ENCODE measurements at places on chromosomes 7 and 10.

DNA sequence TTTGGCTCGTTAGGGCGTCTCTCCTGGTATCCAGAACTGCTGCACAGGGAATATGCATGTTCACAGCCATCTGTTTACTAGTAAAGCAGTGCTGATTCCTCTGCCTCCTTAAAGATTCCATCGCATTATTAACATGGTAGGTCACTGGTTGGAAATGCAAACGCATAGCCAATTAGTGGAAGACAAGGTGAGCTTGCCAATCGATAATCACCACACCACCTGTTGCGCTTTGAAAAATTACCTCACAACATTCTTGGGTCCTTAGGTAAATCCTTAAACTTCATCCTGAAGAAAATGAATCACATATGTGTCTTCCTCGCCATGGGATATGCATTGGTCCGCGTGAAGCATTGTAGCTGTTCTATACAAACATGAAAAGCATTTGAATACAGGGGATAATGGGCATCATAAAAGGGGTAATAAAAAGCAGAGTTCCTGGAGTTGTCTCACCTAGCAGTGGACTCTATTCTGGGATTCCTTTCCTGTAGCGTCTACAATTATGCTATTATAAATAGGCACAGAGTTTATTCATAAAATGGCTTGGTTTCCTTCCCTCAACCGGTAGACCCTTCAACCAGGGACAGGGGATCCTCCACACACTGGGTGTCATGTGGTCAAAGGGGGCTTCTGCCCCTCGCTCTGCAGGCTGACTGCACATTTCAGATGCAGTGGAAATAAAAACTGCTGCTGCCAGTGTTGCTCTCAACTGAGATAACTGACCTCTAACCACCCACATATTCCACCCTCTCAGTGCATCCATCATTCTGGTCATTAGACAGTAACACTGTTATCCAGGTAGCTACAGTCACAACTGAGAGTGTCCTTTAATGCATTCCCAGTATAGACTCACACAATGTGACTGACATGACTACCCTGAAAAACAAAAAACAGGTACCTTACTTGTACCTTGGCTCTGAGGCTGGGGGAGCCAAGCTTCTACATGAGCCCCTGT lies 389.2 kb upstream of the NFE2L3 start:
- no peak for DNase-seq

- DNase-seq: peak; percentile 46
Measured at GRCh38 chr10:113177156-113177935, 227.3 kb downstream of the TCF7L2 start.

DNA sequence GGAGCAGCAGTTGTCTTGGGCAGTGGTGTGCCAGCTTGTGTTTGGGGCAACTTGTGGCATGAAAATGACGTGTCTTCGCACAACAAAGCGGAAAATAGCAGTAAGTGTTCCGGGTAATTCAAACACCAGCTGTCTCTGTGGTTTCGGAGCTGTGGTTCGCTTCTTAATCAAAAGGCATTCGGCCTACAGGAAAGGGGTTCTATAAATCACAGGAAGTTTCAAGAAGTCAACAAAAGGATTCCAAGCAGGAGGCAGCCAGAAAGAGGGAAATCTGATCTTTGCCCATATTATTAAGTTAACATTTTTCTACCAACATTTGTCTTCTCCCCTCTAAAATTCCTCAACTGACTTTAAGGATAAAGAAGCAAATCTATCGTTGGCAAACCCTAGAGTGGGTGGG lies 353.4 kb downstream of the FGFR2 start:
- DNase-seq: no peak

GRCh38 chr10:30172091-30172490 lies 112.7 kb upstream of the JCAD start:
- DNase-seq: no peak

DNA sequence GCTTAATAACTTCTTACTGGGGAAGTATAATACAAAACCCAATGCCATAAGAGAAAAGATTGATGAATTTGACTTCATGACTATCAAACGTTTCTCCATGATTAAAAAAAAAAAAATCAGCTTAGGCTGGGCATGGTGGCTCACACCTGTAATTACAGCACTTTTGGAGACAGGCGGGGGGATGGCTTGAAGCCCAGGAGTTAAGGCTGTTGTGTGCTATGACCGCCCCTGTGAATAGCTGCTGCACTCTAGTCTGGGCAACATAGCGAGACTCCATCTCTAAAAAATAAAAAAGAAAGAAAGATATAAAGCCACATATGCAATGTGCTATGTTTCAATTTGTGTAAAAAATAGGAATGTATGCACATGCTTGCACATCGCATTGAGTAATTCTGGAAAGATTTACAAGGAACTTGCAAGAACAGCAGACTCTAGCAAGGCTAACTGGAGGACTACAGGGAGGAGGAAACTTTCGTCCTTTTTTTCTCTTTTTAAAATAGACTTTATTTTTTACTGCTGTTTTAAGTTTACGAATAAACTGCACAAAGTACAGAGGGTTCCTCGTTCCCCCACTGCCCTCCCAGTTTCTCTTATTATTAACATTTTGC lies 10.3 kb upstream of the RARRES2 start:
- DNase-seq: no peak

DNA sequence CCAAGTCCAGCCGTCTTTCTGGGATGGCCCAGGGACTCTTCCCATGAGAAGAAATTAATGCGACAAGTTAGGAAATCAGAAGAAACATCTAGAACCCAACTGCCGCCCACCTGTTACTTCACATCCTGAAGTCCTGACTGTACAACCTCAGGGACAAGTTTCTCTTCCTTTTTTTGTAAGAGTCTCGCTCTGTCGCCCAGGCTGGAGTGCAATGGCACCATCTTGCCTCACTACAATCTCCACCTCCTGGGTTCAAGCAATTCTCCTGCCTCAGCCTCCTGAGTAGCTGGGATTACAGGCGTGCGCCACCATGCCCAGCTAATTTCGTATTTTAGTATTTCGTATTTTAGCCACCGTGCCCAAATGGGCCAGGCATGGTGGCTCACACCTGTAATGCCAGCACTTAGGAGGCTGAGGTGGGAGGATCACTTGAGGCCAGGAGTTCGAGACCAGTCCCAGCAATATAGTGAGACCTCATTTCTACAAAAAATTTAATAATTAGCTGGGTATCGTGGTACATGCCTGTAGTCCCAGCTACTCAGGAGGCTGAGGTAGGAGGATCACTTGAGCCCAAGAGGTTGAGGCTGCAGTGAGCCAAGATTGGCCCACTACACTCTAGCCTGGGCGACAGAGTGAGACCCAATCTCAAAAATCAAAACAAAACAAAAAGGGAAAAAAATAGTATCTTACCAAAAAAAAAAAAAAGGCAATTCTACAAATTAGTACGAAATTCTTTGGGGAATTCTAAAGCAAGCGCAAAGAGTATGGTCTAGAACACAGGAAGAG lies 20.8 kb downstream of the LAT2 start:
- no peak for DNase-seq

DNA sequence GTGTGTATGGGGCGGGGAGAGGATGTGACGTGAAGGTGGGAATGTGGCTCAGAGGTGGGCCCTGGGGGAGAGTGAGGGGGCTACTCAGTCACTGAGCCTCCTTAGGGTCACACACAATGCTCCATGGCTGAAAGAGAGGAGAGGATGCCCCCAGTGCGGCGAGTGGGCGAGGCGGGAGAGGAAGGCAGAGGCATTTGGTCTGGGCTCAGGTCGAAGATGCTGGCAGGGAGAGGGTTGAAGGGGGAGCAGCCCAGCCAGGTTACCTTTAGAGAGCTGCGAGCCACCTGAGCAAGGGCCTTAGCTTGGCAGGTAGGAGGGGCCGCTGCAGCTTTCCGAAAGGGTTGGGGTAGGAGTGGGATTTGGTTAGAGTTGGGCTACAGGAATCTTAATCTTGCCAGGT lies 4.7 kb upstream of the LOXL4 start:
- no peak for DNase-seq

DNA sequence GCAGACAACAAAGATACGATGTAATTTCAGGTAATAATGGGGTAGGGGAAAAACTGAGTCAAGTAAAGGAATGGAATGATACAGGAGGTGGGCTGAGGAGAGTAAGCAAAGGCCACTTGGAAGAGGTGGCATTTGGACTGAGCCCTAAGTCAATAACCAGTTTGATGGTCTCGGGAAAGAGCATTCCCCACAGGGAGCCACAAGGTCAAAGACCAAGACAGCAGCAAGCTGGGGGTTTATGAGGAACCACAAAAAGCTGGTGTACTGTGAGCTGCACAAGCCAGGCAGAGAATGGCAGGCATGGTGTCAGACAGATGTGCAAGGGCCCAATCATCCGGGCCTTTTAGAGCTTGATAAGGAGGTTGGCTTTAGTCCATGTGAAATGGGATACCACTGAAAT lies 98.7 kb downstream of the NOC3L start:
- DNase-seq: no peak

DNA sequence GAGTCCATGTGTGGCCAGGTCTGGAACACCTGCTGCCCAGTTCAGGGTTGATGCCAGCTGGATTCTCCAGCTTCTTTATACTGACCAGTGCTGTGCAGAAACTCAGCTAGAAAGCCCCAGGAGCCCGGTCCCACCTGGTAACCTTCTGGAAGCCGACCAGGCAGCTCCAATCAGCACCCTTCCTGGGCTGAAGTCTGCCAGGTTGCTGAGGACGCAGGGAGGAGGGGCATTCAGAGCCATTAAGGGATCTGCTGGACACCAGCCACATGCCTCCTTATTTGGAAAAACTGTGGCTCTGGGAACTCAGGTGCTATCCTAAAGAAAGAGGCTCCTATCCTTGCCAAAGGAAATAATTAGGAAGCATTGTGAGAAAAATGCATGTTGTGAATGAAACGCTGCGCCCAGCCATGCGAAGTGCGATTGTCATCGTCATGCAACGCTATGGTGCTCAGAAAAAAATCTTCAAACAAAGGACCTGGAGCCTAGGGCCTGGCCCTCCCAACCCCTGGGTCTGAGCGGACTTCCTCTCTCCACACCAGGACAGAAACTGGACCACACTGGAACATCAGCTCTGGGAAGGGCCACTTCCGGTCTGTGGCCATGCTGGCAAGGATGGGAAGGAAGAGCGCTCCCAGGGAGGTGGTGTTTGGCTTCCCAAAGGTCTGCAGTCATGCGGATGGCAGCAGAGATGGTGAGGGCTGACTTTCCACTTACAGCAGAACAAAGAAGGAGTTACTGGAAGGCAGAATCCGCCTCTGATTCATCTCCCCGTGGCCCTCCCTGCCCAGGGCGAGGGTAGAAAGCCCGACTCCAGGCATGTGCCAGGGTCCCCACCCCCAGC lies 90.1 kb downstream of the FAM53B start:
- DNase-seq: no peak

DNA sequence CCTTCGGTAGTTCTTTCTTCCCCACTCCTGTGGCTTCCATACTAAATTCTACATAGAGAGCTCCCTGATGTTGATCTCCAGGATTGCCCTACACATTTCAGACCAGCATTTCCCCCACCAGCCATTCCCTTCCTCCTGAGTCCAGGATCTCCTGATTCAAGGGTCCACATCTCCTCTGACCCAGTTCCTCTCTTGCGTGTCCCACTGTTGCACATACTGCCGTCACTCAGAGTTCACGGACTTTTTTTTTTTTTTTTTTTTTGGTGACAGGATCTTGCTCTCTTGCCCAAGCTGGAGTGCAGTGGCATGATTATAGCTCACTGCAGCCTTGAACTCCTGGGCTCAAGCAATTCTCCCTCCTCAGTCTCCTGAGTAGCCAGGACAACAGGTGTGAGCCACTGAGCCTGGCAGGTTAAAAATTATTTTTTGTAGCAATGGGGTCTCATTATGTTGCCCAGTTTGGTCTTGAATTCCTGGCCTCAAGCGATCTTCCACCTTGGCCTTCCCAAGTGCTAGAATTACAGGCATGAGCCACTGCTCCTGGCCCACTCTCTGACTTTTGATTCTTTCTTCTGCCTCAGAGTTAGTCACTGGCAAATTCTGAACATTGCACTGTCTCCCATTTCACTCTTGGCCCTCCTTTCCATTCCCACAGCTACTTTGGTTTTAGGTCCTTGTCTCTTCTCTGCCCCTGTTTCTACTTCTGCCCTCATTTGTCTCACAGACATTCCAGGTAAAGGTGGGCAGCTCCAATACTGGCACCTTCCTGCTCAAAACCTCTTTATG lies 29.6 kb upstream of the ZRANB1 start:
- no peak for DNase-seq

- DNase-seq: no peak
Measured at GRCh38 chr7:44097064-44097932, 6.8 kb upstream of the AEBP1 start.

DNA sequence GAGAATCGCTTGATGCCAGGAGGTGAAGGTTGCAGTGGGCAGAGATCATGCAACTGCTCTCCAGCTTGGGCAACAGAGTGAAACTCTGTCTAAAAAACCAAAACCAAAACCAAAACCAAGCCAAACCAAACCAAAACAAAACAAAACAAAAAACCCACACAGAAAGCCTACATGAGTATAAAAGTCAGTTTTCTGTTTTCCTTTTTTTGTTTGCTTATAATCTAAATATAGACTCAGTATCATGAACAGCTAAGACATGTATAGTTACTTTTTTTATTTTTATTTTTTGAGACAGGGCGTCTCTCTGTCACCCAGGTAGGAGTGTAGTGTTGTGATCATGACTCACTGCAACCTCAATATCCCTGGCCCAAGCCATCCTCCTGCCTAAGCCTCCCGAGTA lies 16.8 kb upstream of the MTPN start:
- no peak for DNase-seq

- no peak for DNase-seq
Measured at GRCh38 chr7:90728568-90728967, 132.4 kb downstream of the CDK14 start.

DNA sequence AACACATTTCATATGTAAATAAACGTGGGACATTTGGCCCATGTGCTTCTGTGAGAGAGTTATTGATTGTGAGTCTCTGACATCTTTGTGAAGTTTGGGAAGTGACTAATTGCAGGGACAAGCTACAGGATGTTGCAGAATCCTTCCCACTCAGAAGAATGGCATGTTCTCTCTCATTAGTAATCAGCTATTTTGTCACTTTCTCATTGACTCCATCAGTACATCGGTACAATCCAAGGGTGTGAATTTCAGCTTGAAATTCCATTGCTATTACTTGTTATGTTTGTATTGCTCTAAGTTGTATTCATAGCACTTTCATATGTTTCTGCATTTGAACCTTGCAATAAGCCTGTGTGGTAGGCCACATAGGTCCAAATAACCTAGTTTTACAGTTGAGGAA lies 100.0 kb upstream of the KCNMA1 start:
- no peak for DNase-seq

DNA sequence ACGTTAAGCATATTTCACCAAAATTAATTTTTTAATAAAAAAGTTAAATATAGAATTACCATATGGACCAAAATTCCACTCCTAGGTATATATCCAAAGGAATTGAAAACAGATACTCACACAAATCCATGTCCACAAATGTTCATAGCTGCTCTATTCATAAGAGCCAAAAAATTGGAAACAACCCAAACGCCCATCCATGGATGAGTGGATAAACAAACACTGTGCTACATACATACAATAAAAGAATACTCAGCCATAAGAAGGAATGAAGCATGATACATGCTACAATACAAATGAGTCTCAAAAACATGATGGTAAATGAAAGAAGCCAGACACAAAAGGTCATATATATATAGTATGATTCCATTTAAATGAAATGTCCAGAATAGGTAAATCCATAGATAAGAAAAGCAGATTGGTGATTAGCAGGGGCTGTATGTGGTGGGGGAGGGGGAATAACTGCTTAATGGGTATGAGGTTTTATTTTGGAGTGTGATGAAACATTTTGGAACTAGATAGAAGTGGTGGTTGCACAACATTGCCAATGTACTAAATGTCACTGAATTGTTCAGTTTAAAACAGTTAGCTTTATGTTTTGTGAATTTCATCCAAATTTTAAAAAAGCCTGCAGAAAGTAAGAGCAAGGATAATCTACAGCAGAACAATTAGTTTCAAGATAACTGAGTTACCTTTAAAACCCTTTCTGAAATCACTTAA lies 101.2 kb upstream of the EFCAB10 start:
- DNase-seq: no peak

Measured in nucleus accumbens (tissue), 56 donors.